ENCODE measurements at places on chromosomes 3 and 15.

- DNase-seq, result no peak
These were observed 11.8 kb upstream of the SLC6A11 start for GRCh38 chr3:10804183-10804648.

GRCh38 chr3:167114619-167115018 is 265.5 kb downstream of the ZBBX start:
- no peak for DNase-seq

GRCh38 chr3:20225769-20226168 is 39.8 kb upstream of the SGO1 start:
- DNase-seq, result no peak

DNA sequence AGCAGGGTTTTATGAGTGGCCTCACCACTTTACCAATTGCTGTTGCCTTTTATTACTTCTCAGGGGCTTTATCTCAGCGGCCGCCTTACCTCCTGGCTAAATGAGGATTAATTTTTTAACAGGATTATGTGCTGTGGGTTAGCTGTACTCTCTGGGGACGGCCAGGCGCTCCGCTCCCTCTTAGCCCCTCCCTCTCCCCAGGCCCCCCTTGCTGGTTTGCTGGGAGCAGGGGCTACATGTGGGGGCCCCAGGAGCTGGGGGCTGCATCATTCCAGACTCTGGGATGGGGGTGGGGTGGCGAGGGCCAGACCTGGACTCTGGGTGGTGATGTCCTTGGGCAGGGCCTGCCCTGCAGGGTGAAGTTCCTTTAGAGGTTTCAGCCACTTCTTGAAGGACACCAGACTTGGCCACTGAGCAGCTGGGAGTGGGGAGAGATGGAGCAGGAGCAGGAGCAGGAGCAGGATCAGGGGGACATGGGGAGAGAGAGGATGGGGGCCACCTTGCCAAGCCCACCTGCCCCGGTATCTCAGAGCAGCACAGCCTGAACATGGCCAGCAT is 196.1 kb downstream of the GOLGA6L6 start:
- no peak for DNase-seq

- DNase-seq, result no peak
These were observed 12.1 kb downstream of the OSBPL10 start for GRCh38 chr3:31968927-31969418.

DNA sequence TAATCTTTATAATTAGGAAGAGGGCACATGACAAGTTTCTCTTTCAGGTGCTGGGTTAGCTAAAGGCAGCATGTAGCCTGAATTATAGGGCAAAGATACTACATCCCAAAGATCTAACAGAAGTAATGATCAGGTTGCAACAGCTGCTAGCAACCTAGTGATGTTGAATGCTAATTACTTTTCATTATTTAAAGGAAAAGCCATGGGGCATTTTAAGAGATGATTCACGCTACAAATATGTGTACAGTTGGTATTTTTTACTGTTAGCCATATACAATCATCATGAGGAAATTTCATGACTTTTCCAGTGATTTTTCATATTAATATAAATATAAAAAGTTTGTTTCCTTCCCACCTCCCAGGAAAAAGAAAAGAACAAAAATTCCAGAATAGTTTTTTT is 43.0 kb downstream of the NEK10 start:
- DNase-seq, result no peak

GRCh38 chr15:61831505-61831921 is 228.7 kb downstream of the VPS13C start:
- DNase-seq, result no peak

DNA sequence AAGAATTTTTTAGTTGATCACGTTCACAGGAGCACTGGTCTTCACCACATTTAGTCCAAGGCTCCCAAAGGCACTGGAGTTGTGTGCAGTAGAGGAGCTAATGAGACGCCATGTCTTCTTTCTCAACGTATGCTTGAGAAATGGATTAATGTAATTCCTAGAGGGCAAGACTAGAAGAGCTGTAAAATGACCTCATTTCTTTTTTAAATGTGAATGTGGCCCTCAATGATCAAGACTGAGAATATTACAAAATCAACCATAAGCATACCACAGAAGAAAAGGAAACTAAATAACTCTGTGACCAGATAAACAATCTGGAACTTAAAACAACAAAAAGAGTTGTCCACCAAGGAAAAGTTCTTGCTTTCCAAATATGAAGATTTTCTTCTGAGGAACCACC is 112.1 kb upstream of the THBS1 start:
- no peak for DNase-seq

GRCh38 chr3:130941793-130942192 is 47.9 kb downstream of the ATP2C1 start:
- no peak for DNase-seq
